GDM1 (cell line): ENCODE measurements at places on chromosomes 7 and 10.

GRCh38 chr10:68435803-68436202 is 28.7 kb upstream of the RUFY2 start:
- no peak for DNase-seq

DNA sequence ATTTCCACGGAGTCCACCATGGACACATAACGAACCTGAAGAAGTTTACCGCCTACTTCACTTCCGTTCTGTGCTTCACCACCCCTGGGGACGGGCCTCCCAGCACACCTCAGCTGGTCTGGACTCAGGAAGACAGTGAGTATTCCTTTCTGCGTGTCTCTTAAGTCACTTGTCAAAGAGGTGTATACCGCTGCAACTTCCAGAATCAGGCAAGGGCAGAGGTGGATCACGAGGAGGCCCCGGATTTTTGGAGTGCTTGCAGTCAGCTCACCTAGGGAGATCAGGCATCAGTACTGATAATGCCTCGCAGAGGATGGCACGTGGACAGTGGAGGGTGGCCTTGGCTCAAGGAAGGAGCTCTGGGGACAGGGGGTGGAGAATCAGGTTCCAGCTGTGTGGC is 630.4 kb upstream of the FOXK1 start:
- no peak for DNase-seq

DNA sequence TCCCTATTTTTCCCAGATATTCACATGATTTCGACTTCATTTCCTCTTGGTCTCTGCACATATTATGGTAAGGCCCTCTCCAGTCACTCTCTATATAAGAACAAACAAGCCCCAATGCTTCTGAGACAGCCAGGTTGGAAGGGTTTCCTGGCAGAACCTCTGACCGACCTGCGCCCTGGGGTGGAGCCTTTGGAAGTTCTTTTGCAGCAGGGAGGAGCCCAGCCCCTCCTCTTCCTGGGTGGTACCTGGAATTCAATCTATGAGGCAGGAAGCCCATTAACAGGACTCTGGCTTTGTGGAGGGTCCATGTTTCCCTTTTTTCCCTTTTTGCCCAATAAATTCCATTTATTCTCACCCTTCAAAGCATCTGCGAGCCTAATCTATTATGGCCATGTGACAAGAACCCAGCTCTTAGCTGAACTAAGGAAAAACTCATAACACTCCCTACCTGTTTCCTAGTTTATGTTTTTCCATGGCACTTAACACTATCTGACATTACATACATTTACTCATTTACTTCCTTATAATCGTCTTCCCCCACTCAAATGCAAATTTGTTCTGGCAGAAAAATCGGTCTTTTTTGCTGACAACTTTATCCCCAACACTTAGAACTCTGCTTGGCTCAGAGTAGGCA is 92.5 kb upstream of the FRMD4A start:
- DNase-seq: no peak

DNA sequence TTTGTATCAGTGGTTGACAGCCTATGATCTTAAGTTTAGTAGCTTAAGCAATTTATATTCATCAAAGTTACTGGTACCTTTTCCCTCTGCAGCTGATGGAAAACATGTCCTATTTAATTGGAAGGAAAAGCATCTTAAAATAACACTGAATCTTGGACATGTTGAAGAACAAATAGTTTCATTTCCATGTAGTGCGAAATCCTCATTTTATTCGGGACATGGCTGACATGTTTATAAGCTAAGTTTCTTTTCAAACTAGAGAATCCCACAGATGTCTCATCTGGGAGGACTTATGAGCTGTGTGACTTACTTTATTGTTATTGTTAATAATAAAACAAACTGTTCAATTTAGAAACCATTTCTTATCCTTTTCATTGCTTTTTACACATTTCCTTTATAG is 461.0 kb downstream of the SUGCT start:
- no peak for DNase-seq

- no peak for DNase-seq
These were observed 277.1 kb downstream of the CACNA2D1 start for GRCh38 chr7:82166260-82167015.

GRCh38 chr10:128060341-128061250 is 65.6 kb downstream of the MKI67 start:
- DNase-seq: no peak

- no peak for DNase-seq
These were observed 21.9 kb upstream of the CRYGN start for GRCh38 chr7:151461942-151462230.

DNA sequence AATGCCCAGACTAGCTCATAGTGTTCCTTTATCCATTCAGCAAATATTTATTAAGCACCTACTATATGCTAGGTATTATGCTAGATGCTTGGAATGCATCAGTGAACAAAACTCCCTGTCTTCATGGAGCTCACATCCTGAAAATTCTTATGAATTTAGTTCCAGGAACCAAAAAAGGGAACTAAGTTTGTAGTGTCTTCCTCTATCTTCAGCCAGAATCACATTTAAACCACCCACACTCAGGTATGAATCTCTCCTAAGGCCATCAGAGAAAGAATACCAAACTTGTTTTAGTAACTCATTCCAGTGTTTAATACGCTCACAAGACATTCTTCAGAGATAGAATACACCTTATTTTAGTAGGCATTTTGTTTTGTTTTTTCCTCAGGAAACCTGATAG is 10.1 kb upstream of the EGR2 start:
- DNase-seq: no peak

DNA sequence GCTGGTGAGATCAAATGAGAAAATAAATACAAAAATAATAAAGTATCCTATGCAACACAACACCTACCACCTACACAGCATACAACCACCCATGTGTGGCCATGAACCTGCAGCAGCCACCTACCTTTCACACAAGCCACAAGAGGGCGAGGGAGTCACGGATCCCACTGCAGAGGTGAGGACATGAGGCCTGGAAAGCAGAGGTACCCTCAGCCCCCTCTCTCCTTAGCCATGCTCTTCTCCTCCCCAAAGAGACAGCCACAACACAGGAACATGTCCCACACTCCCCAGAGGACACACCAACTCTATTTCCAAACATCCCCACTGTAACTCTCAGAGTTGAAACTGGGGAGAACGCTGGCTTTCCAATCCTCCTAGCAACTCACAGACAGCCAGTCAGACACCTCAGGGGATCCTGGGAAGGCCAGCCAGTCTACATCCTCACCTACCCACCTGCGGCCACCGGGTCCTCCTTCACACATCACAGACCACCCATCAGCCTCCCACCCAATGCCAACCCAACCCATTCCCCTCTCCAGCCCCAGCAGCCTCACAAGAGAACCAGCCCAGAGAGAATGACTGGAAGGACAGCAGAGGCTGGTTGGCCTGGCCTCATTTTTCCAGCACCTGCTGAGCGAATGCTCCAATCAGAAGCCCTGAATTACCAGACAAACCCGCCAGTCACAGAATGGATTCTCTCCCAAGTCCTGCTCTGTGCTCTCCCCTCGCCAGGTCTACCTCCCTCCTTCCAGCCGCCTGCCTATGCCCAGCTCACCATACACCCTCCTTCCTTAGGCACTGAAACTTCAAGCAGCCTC is 18.4 kb downstream of the DLG5 start:
- DNase-seq: no peak

- DNase-seq: no peak
These were observed 11.7 kb downstream of the AASS start for GRCh38 chr7:122132341-122132740.

DNA sequence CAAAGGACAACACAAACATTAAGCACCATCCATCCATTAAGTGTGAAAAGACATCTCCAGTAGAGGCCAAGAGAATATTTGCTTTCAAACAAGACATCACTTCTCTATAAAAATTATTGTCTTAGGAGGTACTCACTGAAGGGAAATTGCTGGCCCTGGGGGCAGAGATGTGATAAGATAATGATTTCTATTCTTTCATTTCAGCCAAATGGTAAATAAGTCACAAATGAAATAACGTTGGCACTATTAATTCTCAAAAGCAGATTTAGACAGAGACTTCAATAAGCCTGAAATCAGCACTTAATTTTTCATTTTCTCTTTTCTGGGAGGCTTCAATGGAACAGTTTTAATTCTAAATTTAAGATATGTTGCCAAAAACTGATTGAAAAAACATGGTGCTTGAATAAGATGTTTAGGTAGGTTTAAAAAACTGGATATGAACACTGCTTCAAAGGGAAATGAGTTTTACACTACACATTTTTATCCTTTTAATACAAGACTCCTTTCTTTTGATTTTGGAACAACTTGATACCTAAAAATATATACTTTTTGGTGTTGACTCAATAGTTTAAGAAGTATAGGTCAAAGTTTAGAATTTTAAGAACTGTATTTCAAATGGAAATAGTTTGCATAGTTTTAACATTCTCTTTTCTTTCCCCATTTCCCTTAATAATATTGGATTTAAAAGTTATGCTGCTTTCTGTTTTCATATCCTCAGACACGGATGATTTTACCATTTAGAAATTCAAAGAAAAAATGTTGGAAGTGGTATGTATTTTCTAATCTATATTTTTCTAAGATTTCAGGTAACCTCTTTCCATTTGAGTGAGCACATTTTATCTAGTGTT is 204.0 kb downstream of the AHR start:
- DNase-seq: no peak

GRCh38 chr7:15407910-15408309 is 153.9 kb downstream of the AGMO start:
- no peak for DNase-seq

DNA sequence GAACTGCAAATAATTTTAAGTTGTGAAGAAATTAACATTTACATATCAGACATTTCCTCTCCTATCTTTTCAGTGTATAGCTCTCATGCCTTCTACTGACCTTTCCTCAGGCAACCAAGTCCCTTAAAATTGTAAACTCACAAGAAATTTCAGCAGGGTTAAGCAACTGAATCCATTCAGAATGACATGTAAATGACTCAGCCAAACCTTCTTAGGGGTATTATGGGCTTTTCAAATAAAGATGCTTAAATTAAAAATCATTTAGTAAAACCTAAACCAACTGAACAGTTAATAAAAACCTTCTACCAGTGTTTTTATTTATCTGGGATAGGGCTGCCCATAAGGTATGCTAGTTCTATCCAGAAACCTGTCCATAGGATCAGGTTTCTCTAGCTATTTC is 20.7 kb downstream of the WAPL start:
- DNase-seq: no peak

DNA sequence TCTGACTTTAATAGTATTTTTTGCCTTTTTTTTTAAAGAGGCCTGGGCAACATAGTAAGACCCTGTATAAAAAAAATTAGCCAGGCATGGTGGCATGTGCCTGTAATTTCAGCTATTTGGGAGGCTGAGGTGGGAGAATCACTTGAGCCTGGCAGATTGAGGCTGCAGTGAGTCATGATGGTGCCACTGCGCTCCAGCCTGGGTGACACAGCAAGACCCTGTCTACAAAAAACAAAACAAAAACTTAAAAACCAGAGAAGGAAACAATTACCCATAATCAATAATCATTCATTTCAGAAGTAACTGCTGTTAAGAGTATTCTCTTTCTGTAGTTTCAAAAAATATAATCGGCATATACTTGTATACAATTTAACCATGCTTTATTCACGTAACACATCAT is 28.0 kb downstream of the VPS26A start:
- no peak for DNase-seq

GRCh38 chr7:90621125-90621746 is 25.1 kb downstream of the CDK14 start:
- DNase-seq: no peak
